Progenitor cell of endocrine pancreas (in vitro differentiated cells): ENCODE measurements at places on chromosomes 1 and 21. TPM values are rescaled to one million over a fixed set of nuclear protein-coding genes. Genes with fewer than 3 reads are reported as not detected.

Gene RCSD1
- 0.22 and 0.38 TPM in 2 replicates for total RNA-seq

DNA sequence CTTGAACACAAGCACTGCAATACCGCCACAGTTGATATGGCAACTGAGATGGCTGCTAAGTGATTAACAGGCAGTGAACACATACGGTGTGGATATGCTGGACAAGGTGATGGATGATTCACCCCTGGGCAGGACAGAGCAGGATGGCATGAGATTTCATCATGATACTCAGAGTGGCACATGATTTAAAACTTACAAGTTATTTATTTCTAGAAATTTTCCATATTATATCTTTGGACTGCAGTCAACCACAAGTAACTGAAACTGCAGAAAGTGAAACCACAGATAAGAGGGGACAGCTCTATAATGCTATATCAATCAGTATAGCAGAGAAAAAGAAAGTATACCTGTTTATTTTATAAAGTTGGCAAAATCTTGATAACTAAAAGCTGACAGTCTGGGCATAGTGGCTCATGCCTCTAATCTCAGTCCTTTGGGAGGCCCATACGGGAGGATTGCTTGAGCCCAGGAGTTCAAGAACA lies 47.9 kb downstream of the PHACTR4 start:
- DNase-seq, result no peak

- DNase-seq, result no peak
These were observed 144.1 kb downstream of the OMA1 start for GRCh38 chr1:58402444-58402843.

DNA sequence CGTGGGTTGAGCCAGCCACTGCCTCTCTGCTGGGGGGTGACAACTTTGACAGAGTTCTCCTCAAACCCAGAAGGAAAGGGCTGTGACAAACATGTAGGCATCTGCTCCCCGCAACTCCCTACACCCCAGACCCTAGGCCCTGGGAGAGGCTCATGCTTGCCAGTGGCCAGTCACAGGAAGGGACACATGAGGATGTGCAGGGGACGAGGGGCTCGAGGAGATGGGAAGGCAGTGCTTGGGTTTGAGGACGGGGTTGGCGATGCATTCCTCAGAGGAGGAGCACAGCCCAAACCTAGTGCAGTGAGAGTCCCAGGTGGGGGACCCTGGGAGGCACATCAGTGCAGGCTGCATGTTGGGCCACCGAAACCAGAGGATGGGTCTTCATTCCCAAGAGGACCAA lies 62.1 kb downstream of the STUM start:
- no peak for DNase-seq
